ENCODE measurements at places on chromosomes 16 and 17.

- DNase-seq, result peak; percentile 39
Measured at GRCh38 chr17:51580869-51581268, 320.5 kb downstream of the UTP18 start.

- peak; percentile 4 for DNase-seq
Measured at GRCh38 chr17:3335876-3336275, 37.7 kb upstream of the OR3A1 start.

DNA sequence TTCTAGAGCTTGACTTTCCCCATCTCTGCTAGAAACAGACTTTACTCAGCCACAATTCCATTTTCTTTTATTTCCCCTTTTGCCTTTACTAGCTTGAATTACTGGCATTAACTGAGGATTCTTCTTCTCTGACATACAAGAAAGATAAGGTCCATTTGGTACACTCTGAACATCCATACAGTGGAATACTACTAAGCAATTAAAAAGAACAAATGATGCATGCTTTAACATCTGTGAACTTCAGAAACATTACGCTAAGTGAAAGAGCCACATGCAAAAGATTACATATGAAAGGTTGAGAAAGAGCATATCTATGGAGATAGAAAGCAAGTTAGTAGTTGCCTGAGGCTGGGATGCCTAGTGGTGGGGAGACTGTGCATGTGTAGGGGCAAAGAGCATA, 130.9 kb downstream of the PPM1E start:
- no peak for DNase-seq

DNA sequence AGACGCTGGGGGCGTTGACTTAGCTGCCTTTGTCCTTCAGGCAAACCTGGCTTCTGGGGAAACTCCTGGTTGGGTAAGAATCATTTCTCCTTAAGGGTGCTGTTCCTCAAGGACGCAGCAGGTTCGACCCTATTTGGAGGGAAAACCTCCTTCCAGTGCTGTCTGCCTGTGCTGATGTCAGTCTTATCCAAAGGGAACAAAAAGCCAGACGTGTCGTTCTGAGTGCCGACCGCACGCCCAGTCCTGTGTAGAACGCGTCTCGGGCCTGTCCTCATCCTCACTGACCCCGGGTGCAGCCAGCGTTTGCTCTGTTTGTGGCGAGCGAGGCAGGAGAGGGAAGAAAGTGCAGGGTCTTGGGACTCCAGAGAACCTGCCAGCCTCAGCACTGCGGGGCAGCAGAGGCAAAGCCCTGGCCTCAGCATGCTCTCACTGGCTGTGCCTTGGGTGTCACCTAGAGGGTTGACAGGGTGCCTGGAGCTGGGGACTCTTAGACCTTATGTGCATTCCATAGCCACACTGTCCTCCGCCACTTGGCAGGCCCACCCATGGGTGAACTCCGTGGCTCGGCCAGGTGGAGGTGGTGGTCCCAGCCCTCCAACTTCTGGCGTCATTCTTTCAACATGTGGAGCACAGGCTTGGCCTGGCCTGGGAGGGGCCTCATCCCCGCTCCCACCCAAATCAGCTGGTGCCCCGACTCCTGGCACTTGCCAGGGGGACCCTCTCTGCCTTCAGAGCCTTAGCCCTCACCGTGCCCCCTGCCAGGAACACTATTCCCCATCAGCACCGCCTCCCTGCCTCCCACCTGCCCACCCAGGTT, 6.0 kb downstream of the SNN start:
- peak; percentile 46 for DNase-seq

- DNase-seq, result peak; percentile 94
Measured at GRCh38 chr17:45296003-45296832, 20.6 kb downstream of the MAP3K14 start.

- DNase-seq, result no peak
Measured at GRCh38 chr17:37160944-37161343, 212.2 kb downstream of the AATF start.

DNA sequence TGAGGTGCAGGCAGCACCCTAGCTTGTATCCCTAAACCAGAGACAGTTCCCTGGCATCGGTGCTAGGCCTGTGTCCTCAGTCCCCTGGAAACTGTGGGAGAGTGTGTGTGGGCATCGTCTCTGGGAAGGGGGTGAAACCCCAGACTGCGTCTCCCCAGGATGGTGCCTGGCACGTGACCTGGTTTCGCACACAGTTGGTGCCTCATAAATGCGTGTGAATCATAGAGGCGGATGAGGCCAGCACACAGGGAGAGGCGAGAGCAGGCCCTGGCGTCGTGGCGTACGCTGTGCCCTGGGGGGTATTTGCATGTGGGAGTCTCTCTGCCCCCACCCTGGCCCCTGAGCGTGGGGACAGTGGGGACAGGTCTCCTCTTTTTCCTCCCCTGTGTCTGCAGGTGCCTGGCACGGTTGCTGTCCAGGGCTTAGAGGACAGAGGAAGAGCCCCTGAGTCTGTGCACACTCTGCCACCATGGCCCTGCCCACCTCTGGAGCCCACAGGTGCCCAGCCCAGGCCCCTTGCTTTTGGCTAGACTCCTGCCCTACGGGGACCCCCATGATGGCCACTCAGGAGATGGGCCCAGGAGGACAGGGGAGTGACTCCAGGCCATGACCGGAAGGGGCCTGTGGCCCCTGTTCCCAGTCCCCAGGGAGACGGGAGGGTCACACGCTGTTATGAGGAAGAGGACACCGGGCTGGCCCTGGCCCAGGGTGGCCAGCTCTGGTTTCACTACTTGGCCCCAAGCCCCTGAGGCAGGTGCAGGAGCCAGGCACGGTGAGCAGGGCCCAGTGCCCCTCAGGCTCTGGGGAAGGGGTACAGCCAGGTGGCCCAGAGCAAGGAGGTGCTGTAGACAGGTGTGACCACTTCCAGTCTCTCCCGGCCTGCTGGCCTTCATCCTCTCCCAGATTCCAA, 1.3 kb upstream of the FSCN2 start:
- DNase-seq, result no peak

DNA sequence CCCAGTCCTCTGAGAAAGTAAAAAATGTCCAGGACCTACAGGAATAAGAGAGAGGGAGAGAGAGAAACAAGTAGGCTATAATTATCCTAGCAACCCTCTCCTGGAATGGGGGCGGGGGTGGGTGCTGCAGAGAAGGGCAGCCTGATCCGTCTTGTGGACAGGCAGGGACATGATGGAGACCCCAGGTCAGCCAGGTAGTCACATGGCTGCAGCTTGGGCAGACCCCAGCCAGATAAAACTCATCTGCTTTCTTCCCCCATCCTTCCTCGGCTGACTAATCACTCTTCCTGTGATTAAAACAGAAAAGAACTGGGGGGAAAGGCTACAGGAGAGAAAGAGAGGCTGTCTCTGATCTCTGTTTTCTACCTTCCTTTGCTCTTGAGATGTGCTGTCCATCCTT, 32.6 kb downstream of the COPZ2 start:
- no peak for DNase-seq
